Left ventricle myocardium inferior (tissue), 1 donor: ENCODE measurements at places on chromosomes 4 and X. TPM values are rescaled to one million over a fixed set of nuclear protein-coding genes. Genes with fewer than 3 reads are reported as not detected.

DNA sequence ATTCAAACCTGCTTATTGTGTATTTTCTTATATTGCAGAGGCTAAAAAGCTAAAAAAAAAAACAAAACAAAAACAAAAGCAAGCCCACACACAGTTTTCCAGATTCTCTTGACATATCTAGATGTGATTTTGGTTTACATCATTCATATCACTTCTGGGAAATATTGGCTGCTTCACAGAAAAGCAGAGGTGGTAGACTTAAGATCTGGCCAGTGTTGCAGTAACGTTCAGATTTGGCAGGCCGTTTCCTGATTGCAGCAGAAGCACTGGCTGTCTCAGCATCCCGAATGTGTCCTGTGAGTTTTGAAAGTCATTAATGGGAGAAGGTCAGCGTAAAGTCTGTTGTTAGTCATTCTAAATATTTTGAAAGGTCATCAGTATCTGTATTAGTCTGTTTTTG lies 2062.0 kb downstream of the ARAP2 start:
- no peaks in the 10 kb centered on the region for H3K4me1 ChIP-seq
- DNase-seq = no peak
- H3K4me3 ChIP-seq = no peak overlapping the region
- no peaks in the 10 kb centered on the region for H3K27me3 ChIP-seq

- no peak for DNase-seq
- no peak overlapping the region for H3K4me3 ChIP-seq
- H3K36me3 ChIP-seq = no peaks in the 10 kb centered on the region
- no peaks in the 10 kb centered on the region for H3K27me3 ChIP-seq
- no peaks in the 10 kb centered on the region for H3K4me1 ChIP-seq
- no peak overlapping the region for H3K27ac ChIP-seq
Measured at GRCh38 chr4:38344929-38345328, 319.1 kb upstream of the KLF3 start.

DNA sequence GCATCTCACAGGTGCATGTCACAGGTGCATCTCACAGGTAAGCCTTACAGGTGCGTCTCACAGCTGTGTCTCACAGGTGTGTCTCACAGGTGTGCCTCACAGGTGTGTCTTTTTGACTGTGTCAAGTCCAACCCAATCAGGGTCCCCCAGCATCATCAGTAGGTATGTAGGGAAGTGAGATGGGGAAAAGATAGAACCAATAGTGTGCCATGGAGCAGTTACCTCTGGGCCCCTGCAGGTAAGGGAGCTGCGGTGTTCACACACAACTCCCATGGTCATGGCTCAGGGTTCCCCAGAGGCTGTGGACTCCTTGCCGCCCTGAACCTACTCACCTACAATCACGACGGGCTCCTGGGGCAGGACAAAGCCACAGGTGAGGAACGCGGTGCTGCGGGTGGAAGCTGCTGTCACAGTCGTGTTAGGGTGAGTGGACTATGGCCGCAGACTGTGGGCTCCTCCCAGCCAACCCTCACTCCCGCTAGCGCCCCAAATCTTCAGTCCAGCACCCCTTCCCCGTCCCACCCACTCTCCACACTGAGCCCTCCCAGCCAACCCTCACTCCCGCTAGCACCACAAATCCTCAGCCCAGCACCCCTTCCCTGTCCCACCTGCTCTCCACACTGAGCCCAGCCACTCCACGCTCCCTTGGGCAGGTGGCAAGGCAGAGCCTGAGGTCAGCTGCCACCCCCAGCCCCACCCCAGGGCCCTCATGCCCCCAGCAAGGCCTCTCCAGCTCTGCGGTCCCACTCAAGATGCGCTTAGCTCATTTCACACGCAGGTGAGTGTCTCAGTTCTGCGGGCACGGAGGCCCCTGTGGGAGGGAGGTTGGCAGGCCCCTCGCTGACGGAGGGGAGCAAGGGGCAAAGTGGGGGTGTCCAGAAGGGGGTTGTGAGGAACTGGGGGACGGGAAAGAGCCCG lies 2.1 kb upstream of the PDE6B start:
- H3K27ac ChIP-seq = no peak overlapping the region
- H3K4me1 ChIP-seq = no peaks in the 10 kb centered on the region
- H3K4me3 ChIP-seq = no peak overlapping the region
- no peak for DNase-seq
- no peaks in the 10 kb centered on the region for H3K36me3 ChIP-seq

DNA sequence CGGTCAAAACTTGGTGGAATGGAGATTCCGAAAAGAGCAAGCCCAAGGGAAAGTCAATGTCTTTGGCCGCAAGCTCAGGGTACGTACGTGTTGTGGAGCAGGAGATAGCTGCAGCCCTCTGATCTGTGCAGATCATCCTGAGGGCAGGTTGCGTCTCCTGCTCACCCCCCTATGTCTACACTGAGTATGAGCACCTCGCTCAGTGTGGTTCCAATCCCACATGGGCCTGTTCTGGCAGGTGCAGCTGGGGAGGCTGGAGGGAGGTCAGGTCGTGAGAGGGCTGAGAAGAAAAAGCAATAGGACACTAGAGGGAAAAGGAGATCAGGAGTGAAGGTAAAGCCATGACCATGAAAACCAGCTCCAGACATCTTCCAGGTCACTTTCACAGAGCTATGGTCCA lies 142.1 kb downstream of the DCTD start:
- no peak overlapping the region for H3K27ac ChIP-seq
- H3K4me1 ChIP-seq = no peaks in the 10 kb centered on the region
- DNase-seq = no peak
- no peaks in the 10 kb centered on the region for H3K27me3 ChIP-seq

DNA sequence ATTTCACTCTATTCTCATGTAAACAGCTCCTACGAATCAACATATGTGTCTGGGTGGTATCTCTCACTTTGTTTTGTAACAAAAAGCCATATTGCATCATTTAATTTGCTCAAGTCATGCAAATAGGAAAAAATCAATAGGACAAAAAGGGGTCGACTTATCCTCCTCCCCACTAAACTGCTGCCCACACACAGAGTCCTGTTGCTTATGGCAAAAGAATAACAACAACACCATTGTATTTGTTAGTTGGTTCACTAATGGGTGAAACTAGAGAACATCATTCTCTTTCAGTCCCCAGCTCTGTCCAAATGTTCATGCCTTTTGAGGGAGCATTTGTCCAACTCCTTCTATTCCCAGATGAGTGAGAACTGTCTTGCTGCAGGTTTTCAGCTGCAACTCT lies 2.1 kb downstream of the HHIP start:
- H3K27me3 ChIP-seq = peaks cover 68% of the 10 kb centered on the region
- H3K4me3 ChIP-seq = no peak overlapping the region
- peaks cover 26% of the 10 kb centered on the region for H3K4me1 ChIP-seq
- H3K36me3 ChIP-seq = no peaks in the 10 kb centered on the region
- no peak overlapping the region for H3K27ac ChIP-seq

Gene EREG
- not detected for total RNA-seq

Gene NEIL3
- total RNA-seq = 0.11 TPM

Gene MAGEA12
- not detected for total RNA-seq

Gene MAGEA2
- total RNA-seq = not detected

Gene ZRSR2
- total RNA-seq = 7.8 TPM
